C1 segment of cervical spinal cord (tissue), 14 donors: ENCODE measurements at places on chromosomes 7 and 10.
A peak's percentile ranks its signal among the peaks of the same experiment; 100 is the strongest.

- no peak for DNase-seq
These were observed 89.1 kb downstream of the TNS3 start for GRCh38 chr7:47492716-47493325.

GRCh38 chr10:78578929-78579328 lies 489.8 kb upstream of the ZMIZ1 start:
- no peak for DNase-seq

DNA sequence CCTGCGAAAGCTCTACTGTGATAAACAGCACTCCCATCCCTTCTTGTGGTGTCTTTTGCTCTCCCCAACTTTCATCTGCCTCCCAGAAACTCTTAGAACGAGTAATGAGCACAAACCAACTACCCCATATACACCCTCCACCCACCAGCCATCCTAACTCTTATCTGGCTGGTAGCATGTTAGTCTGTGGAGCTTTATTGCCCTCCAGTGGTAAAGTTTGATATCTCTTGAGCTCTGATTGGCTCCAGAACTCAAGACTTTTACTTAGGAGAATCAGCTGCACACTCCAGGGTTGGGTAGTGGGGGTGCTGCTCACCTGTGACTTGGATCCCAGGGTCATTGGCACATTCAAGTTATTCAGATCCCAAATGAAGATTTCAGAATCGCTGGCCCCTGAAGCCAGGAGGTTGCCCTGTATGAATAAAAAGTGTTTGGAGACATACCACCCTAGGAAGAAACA lies 10.9 kb downstream of the SEC31B start:
- DNase-seq: no peak

GRCh38 chr7:91206361-91206960 lies 57.8 kb upstream of the FZD1 start:
- DNase-seq: no peak

GRCh38 chr10:60518745-60519144 lies 129.1 kb upstream of the ANK3 start:
- no peak for DNase-seq

DNA sequence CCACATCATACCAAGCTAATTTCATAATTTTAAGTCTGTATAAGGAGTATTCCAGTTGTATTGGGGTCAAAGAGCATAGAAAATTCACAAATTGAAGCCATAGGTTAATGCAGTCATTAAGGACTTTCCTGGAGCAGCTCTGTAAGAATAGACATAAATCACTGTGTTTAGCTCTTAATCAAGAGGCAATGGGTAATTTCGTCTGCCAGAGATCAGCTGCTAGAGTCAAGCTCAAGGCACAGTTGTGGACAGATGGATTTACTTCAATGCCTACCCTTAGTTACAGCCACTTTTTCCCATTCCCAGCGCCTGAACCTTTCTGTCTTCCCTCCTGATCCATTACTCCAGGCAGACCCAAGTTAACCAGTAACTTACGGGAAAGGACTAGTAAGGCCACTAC lies 40.6 kb upstream of the AGBL3 start:
- DNase-seq: no peak

GRCh38 chr10:16570731-16571130 lies 49.1 kb upstream of the C1QL3 start:
- no peak for DNase-seq

DNA sequence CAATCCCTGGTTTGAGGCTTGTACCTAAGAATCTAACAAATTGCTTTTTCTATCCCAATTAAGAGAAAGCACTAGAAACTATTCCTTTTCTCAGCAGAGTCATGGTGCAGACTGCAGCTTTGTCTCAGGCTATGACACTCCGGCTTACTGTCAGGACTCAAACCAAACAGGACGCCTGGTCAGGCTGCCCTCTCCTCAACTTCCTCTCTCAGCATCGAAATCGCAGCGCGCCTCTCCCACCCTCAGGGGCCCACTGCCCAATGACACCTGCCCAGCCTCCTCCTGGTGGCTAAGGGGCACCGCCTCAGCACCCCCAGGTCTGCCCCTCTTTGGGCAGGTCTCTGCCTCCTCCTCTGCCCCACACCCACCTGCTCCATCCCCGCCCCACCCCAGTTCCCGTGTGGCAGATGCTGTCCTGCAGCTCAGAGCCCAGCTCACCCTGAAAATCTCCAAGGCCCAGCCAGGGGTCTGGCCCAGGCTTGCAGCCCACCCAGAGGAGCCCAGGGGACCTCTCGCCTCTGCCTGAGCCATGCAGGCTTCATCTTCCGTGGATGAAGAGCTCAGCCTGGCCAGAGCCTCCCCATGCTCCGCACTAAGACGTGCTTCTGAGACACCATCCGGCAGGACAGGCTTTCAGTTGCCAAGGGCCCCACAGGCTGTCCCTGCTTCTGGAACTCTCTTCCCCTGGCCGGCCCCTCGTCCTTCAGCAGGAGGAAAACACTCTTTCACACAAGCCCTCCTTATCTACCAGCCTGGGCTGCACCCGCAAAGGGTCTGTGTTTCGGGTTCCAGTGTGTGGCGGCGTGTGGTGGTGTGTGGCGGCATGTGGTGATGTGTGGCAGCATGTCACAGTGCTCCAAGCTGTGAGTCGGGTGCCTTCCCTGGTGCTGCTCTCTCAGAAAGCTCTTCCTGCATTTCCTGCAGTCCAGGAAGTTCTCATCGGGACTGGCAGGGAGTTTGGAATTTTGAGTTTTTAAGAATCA lies 16.4 kb upstream of the PTPRN2 start:
- no peak for DNase-seq

- DNase-seq: no peak
These were observed 55.1 kb downstream of the VOPP1 start for GRCh38 chr7:55517191-55517633.

- DNase-seq: no peak
These were observed 806.9 kb downstream of the DNAJB9 start for GRCh38 chr7:109376576-109376975.

DNA sequence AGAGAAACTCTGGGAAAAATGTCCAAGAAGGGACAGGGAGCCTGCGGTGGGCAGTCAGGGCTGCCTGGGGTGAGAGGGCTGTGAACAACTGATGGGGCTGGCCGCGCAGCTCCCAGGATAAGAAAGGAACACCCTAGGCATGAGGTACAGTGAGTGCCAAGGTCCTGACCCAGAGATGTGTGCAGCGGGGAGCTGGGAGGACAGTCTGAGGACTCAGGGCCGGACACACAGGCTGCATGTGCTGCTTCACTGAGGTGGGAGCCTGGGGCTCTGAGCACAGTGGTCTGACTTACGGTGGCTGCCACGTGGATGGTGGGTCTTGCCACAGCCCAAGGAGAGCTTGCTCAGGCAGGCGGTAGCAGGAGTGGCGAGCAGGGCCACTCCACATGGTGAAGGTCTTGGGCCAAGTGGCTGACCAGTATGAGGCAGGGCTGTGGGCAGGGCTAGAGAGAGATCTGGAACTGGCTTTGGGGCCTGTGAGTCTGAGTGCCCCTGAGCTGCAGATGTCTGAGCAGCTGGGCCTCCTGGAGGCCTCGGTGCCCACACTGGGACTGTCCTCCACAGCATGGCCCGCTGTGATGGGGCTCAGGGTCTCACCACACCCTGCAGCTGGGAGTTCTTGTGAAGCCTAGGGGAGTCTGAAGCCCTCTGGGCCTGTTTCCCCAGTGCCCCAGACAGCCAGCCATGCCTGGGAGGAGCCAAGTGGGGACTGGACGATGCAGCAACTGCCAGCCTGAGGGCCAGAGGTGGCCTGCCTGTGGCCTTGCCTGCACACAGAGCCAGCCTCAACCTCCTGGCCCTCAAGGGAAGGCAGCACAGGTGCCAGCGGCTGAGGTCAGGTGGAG lies 60.3 kb downstream of the RASGEF1A start:
- no peak for DNase-seq

- no peak for DNase-seq
These were observed 304.1 kb upstream of the LRGUK start for GRCh38 chr7:133822868-133823552.

DNA sequence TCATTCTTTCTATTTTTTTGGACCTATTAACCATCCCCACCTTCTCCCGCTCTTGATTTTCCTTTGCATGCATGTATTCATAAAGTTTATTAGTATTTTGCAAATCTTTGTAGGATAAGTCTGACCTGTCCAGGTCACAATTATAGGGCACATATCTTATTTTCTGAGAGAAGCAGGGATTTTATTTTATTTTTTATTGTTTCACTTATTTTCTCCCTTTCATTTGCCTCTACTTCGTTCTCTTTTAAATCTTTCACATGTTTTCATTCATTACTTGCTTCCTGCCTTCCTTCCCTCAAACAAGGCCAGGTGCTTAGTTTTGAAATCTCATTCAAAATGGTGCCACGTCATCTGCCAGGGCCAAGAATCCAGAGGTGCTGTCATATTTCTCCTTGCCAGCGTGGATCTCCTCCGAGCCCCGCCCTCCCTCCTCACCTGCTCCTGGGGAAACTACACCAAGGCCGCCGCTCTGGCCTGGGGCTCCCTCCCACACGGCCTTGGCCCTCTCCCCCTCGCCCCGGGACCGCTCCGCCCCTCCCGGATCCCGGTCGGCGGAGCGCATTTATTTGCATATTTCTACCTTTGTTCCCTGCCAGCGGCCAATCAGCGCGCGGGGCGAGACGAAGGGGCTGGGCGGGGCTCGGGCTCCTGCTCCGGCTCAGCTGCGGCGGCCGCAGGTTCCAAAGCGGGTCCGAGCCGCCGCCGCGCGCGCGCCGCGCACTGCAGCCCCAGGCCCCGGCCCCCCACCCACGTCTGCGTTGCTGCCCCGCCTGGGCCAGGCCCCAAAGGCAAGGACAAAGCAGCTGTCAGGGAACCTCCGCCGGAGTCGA lies at the start of gene TSPAN13:
TSPAN13 (plus strand) TSS at position 654 of the 830 bp plus-strand sequence. CDS start 213 bp downstream, outside the sequence.
- peak; percentile 88 for DNase-seq

DNA sequence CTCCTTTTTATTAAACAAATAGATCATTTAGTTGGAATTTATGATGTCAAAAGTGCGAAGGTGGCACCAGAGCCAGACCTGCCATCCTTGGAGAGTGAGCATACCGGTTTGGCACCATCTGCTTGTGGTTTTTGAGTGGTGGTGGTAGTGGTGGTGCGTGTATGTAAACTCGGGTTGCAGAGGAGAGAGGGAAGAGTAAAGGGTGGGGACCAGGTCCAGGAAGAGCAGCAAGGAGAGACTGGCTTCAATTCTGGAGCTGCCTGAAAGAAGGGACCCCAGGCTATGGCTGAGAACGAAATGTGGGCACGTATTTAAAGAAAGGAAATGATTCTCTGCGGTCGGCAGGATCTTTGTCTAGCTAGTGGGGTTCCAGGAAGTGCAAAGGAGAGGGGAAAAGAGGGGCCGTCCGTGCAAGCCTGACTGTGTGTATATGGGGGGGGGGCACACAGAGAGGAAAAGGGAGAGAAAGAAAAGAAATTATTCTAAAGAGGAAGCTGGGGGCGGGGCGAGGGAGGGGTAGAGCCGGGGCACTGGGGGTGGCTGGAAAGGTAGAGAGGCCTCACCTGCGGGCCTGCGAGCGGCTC lies 448 bp upstream of the GOLGA7B start:
- DNase-seq: no peak

DNA sequence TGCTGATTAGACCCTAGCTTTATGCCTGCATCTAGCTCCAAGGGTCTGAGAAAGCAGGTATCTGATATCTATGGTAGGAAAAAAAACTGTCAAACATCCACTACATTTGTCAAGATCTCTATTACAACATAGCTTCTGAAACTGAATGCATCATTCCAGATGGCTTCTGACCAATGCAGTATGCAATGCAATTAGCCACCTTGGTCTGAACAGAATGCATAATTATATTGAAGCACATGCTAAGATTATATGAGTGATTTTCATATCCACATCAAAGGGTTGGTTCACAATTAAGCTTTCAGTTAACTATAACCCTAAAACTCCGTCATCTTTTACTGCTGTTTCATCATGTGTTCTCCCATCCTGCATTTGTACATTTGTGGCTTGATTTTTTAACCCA lies 271.4 kb downstream of the POLR1F start:
- DNase-seq: no peak

GRCh38 chr7:123057911-123058310 lies 62.4 kb upstream of the TAS2R16 start:
- no peak for DNase-seq

DNA sequence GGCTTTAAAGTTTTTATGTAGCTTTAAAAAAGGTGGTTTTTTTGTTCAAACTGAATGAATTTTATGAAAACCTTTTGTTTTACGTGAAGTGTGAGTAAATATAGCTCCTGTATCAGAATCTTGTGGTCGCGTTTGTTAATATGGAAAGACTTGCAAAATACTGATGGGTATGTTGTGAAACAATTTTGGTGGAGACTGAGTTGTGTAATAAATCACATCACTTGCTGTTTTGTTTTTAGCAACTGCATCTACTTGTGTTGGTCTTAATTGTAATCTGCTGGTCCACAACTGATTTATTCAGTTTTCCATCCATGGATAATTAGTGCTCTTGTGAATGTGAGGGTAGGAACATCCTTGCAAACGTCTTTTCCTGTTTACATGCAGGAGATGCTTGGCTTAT lies 10.5 kb downstream of the PLXDC2 start:
- no peak for DNase-seq

- DNase-seq: no peak
These were observed 29.0 kb upstream of the EBLN1 start for GRCh38 chr10:22246680-22247391.

- no peak for DNase-seq
These were observed 80.0 kb downstream of the ATXN7L1 start for GRCh38 chr7:105796365-105796764.

DNA sequence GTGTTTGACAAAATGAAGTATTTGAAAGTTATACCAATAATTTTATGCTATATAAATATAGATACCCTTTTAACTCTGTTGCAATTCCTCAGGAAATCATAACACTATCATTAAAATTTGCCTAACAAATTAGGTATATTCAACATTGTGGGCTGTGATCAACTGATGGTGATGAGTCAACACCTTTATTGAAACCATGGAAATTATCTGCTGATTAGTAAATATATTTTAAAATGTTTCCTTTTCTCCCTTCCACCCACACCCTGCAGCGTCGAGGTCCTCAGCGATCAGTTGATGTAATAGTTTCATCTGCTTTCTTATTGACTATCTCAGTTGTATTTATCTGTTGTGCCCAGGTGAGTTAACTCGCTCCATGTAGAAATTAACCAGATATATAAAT lies 143.9 kb downstream of the PHTF2 start:
- no peak for DNase-seq

DNA sequence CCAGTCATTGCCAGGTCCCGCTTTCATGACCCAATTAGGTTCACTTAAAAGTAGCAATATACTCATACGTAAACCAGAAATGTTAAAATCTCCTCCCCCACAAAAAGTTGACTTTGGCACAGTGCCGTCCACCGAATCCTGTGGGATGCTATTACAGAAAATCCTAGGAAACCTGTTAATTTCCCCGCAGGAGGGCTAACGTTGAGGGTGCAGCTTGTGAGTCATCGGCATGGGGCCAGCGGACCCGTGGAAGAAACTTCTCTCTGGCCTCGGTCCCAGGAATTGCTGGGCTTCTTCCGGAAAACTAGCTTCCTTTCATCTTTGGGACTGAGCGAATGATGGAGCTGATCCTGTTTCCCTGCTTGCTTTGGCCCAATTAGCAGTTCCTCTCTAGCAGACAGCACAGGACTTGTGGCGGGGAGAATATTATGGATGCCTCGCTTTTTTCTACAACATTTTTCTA lies 13.5 kb downstream of the CRYGN start:
- no peak for DNase-seq

DNA sequence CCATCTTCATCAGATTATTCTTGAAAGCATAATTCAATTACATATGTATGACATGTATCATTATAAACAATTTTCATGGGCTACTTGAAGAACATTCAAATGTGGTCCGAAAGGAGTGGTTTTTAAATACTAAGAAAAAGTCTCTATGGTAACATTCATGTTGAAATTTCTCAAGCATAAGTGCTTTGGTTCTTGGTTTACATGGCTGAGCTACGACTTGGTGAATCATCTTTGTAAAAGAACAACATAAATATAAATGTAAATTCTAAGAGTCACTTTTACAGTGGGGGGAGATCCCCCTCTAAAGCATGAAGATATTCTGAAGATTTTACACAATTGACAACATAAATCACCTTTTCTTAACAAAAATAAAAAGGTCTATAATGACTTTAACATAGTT lies 118.6 kb downstream of the MAGI2 start:
- no peak for DNase-seq
